Activated T-cell treated with anti-CD3 and anti-CD28 coated beads for 48 hours (primary cell): ENCODE measurements at places on chromosomes 6 and 20.

GRCh38 chr6:156848123-156848522 is 70.9 kb downstream of the ARID1B start:
- no peak for DNase-seq

DNA sequence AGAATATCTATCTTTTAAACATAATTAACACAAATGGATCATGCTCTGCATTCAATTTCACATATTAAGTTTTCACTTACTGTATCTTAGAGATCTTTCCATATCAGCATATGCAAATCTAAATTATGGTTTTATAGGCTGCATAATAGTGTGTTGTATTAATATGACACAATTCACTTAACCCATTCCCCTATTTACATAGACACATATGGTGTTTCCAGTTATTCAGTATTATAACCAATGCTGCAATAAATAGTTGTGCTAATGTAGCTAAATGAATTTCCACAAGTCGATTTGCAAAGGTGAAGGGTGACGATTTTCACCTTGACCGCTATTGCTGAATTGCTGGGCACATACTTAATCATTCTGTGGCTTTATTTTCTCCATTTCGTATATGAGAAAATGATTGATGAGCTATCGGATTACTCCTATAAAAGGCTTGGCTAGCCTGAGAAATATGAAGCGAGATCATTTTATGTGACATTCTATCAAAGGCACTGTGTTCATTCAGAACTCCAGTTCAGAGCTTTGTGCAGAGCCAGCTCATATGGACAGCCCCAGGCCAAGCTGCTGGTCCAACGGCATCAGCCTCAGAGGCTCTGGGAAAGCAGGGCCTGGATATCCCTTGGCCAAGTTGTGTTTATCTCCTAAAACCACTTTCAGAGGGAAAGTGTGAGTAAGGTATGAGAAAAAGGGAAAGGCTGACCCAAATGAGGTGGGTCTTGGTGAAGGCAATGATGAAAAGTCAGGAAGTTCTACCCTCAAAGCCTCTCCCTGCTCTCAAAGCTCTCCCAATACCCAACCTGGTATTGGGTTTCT is 50.8 kb downstream of the GFOD1 start:
- no peak for DNase-seq

GRCh38 chr6:168956141-168956838 is 297.4 kb downstream of the THBS2 start:
- DNase-seq = no peak

DNA sequence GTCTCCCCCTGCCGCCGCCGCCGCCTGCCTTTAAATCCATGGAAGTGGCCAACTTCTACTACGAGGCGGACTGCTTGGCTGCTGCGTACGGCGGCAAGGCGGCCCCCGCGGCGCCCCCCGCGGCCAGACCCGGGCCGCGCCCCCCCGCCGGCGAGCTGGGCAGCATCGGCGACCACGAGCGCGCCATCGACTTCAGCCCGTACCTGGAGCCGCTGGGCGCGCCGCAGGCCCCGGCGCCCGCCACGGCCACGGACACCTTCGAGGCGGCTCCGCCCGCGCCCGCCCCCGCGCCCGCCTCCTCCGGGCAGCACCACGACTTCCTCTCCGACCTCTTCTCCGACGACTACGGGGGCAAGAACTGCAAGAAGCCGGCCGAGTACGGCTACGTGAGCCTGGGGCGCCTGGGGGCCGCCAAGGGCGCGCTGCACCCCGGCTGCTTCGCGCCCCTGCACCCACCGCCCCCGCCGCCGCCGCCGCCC is 474 bp downstream of the CEBPB start:
- peak; percentile 55 for DNase-seq

DNA sequence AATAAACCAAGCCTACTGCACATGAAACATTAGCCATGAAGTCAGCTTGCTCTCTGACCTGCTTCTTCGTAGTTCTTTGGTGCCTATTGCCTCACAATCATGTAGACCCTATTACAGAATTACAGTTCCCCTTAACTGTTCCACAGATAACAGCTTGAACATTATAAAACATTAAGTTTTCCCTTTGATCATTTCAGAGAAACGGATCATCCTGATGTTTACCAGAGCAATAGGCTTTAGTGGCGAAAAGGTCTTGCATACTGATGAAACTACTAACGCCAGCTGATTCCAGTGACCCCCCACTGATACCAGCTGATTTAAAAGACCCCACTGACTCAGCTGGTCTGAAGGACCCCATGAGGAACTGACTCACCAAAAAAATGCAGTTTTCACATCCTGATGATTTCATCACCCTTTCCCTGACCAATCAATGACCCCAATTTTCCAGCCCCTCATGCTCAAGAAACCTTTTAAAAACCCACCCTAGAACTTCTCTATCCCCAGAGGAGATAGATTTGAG is 39.4 kb upstream of the MLIP start:
- DNase-seq = no peak

DNA sequence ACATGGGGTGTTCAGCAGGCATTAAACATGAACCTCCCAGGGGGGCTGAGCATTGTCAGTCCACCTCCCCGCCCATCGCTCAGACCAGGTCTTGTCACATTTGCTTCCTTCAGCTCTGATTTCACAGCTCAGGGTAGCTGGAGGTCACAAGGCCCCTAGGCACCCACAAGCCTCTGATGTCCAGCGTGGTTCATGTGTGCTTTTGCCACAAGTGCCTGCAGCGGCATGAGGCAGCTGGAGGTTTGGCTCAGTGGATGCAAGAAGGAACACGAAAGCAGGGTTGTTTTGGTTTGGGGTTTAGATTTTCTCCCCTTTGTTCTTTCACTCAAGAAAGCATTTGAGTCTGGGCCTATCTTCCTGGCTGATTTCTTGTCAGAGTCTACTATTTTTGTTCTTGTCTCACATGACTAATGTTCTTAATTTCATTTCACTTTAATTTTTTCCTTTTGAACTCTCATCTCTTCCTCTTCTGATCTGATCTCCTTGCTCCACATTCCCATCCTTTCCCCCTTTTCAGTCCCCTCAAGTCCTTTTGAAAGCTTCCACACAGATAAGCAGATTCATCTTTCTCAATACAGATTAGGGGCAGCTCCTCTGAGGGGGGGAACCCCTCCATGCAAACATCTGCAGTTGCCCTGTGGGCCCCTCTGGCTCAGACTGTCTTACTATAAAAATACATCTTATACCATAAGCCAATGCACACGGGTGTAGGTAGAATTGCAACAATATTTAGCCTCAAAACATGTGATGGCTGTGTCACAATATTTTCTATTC is 68.1 kb upstream of the CEP85L start:
- no peak for DNase-seq

DNA sequence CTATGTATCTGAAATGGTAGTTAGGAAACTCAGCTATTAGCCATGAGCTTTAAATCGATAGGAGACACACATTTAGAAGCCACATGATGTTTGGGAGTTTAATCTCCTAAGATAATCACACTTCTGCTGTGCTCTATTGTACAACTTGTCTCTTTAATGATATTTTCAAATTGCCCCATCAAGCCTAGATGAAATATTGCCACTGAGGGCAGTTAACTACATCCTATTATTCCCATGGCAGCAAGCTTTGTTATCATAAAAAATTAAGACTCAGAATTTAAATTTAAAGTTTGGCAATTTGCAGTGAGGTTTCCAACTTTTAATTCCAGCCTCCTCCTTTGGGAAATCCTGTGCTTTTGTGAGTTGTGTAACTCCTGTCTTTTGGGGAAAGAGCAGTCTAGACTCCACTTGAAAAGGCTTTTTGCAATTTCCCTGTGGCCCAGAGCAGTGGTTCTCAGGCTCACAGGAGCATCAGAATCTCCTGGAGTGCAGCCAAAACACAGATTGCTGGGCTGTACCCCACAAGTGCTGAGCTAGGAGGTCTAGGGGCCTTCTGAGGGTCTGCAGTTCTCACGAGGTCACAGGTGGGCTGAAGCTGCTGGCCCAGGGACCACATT is 792.4 kb downstream of the QKI start:
- DNase-seq = no peak

DNA sequence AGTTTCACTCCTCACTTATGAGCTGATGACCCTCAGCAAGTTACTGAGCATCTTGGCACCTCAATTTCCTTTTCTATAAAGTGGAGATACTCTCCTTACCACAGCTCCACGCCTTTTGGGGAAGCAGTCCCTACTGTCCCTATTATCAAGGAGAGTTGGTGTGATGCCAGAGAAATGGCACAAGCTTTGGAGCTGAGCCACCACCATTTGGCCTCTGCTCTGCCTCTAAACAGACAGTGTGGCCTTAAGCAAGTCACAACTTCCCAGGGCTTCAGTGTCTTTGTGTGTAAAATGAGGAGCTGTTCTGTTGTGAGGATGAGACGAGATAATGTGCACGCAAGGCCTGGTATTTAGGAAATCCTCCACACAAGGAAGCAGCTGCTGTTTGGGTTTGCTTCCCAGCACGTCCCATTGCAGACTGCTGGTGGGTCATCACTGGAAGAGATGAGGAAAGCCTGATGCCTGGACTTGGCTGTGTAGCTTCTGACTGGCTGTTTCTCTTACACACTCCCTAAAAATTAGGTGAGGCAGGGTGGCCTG is 18.5 kb downstream of the NSFL1C start:
- DNase-seq = no peak

DNA sequence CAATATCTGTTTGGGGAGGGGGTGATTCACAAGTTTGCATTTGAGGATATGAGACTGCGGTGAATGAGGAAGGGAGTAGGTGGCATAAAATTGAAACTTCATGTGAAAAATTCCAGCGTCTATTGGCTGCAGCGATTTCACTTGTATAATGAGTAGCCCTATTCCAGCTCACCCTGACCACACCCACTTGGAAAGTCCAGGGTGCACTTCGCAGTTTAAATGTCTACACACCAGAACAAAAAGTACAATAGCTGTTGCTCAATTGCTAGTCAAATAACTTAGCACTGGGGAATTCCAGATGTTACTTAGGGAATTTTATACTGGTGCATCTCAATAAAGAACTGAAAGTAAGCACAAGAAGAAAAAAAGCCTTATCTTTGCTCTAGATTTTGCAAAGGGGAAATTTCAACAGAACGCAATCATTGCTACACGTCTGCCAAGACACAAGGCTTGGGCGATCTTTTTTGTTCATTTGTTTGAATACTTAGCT is 6.3 kb downstream of the TNFAIP3 start:
- DNase-seq = peak; percentile 75

DNA sequence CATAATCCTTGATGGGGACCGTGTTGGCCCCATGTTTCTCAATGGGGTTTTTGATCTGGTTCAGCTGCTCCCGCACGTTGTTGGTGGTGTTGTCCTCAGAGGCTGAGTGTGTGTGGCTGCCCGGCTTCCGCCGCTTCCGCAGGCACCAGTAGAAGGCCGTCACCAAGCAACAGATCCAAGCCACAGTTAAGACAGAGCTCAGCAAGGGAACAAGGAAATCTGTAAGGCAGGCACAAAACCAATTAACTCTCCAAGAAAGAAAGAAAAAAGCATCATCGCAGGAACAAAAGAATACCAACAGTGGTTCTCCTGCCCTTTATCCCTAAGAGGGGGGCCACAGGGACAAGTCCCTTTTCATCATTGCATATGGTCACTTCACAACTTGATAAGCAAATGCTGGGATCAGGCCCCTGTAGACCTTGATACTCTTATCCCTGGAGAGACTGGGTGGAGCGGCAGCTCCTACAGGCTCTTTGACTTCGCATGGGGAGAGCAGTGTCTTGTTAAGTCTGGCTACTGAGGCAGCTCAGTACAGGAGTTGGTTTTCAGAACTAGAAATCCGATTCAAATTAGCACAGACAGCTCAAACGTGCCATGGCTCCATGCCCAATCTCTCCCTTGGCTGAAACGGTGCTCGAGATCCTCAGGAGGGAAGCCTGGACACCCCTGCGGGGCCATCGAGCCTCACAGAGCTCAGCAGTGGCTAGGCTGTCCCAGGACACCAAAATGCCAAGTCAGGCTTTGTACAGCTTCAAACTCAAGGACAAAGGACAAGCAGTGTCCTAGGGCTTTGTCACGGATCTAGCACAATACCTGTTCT is 33.9 kb downstream of the JAG1 start:
- no peak for DNase-seq

- no peak for DNase-seq
Measured at GRCh38 chr20:31819083-31819784, at the start of gene MYLK2. Gene MYLK2 (plus strand): TSS chr20:31819356. CDS start chr20:31819581, 225 bp downstream.

GRCh38 chr20:49422161-49422560 is 60.3 kb downstream of the KCNB1 start:
- DNase-seq = no peak

DNA sequence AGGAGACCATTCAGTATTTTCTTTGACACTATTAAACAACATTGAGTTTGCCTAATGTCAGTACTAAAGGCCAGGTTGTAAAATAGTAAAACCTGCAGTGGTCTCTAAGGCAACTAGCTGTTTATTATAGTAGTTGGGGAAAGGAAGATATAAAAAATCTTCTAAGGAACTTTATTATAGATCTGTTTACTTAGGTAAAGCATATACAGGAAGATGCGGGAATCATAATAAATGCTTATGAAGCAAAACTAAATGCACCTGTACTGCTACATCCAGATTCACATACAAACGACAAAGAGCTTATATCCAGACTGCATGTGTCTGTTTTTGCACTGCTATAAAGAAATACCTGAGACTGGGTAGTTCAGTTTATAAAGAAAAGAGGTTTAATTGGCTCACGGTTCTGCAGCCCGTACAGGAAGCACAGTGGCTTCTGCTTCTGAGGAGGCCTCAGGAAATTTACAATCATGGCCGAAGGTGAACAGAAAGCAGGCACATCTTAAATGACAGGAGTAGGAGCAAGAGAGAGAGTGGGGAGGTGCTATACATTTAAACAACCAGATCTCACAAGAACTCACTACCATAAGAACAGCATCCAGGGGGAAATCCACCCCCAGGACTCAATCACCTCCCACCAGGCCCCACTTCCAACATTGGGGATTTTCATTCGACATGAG is 8.7 kb upstream of the TRIM39 start:
- DNase-seq = no peak

DNA sequence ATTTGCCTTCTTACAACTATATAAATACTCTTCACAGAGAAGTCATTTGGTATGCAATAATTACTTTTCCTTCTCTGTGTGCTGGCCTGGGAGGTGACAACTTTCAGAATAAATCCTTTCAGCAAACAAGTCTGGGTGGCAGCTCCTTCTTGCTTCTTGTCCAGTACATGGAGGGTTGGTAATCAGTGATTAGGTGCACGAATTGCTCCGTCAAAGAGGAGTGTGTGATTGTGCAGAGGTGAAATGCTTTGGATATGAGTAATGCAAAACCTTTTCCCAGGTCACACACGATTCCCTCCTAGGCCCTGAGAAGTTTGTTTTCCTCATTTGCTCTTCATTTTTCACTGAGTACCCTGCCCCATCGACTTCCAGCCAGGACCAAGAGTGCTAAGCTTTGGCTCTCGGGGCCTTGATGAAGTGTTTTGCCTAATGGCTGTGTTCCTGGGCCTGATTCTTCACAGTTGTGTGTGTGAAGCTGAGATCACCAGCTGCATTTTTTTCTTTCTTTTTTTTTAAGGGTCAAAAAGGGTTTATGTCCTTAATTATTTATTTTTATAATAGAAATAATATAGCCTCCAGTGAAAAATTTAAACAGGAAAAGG is 216.5 kb downstream of the ZMYND8 start:
- DNase-seq = no peak

GRCh38 chr20:17533396-17533795 is 2.2 kb upstream of the BFSP1 start:
- DNase-seq = no peak

DNA sequence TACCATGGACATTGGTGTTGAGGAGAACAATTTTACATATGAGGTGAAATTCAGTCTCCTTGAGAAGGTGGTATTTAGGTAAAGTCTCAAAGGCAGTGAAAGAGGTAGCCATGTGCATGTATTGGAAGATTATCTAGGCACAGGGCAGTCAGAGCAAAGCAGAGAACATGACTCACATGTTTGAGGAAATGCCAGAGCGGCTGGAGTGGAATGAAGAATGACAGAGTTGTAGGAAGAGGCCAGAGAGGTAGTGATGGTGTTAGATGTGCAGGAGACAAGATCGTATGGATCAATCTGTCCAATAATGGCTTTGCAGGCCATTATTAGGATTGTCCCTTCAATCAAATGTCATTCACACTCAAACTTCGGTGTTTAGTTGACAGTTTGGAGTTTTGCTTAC is 449.4 kb upstream of the PTCHD4 start:
- DNase-seq = no peak
